ENCODE measurements at places on chromosomes 16 and 17.

DNA sequence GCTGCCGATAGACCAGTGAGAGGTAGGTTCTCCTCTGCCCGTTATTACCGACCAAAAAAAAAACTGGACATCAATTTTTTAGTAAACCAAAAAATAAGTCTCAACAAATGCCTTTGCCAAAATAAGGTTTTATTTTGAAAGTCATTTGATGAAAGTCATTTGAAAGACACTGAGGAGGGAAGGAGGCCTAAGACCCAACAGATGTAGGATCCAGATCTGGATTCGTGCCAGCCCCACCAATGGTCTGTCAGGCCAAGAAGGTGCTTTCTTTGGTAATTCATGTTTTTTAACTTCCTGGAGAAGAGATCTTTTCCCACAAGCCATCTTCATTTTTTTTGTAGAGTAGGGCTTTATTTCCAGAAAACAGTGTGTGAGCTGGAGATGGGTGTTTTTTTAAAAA, 18.1 kb downstream of the NTAN1 start:
- DNase-seq, result no peak

DNA sequence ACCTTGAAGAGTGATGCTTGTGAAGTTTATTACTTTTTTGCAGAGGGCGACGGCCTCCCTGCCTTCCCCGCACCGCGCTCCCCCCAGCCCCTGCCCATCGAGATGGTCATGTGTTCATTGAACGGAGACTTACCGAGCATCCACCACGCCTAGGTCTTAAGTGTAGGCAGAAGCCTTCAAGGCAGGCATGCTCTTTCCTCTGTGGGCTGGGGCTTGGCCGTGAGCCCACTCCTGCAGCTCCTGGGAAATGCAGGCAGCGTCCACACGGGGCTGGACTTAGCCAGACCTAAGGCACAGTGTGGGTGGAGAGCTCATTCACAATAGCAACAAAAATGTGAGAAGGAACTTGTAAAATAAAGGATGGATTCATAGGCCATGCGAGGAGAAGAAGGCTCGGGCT, 19.2 kb downstream of the RNF213 start:
- DNase-seq, result peak; percentile 93

DNA sequence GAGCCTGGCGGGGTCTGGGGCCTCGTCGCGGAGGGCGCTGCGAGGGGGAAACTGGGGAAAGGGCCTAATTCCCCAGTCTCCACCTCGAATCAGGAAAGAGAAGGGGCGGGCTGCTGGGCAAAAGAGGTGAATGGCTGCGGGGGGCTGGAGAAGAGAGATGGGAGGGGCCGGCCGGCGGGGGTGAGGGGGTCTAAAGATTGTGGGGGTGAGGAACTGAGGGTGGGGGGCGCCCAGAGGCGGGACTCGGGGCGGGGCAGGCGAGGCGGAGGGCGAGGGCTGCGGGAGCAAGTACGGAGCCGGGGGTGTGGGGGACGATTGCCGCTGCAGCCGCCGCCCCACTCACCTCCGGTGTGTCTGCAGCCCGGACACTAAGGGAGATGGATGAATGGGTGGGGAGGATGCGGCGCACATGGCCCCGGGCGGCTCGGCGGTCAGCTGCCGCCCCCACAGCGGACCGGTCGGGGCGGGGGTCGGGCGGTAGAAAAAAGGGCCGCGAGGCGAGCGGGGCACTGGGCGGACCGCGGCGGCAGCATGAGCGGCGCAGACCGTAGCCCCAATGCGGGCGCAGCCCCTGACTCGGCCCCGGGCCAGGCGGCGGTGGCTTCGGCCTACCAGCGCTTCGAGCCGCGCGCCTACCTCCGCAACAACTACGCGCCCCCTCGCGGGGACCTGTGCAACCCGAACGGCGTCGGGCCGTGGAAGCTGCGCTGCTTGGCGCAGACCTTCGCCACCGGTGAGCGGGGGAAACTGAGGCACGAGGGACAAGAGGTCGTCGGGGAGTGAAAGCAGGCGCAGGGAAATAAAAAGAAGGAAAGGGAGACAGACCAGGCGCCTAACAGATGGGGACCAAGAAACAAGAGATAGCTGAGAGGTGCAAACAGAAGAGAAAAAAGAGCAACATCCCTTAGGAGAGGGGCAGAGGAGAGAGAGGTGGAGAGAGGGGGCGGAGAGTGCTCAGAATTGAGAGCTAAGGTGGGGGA, at the start of gene PNMT:
PNMT (plus strand) TSS at position 509 of the 980 bp plus-strand sequence; CDS start at position 532, 23 bp downstream.
- no peak for DNase-seq

DNA sequence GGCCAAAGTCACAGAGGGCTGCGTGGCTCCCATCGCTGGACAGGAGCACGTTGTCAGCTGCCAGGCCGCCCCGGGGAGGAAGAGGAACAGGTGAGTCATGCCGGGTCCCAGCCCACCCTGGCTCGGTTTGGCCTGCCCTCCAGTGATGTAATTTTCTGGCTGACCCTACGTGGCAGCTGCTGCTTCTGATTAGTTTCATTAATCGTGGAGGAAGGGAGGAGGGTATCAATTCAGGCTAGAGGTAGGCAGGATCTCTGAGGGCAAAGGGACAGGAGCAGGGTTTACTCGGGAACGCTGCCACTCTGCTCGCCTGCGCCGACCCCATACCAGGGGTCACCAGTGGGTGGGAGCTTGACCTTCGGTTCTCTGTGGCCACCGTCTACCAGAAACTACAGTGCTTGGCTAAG, 11.7 kb upstream of the SPATA32 start:
- DNase-seq, result no peak

- no peak for DNase-seq
Measured at GRCh38 chr16:85451641-85452363, 161.3 kb upstream of the GSE1 start.

- DNase-seq, result no peak
Measured at GRCh38 chr16:58249388-58249779, 45.4 kb downstream of the PRSS54 start.

GRCh38 chr17:36610474-36610873, 9.1 kb downstream of the MRM1 start:
- DNase-seq, result no peak

DNA sequence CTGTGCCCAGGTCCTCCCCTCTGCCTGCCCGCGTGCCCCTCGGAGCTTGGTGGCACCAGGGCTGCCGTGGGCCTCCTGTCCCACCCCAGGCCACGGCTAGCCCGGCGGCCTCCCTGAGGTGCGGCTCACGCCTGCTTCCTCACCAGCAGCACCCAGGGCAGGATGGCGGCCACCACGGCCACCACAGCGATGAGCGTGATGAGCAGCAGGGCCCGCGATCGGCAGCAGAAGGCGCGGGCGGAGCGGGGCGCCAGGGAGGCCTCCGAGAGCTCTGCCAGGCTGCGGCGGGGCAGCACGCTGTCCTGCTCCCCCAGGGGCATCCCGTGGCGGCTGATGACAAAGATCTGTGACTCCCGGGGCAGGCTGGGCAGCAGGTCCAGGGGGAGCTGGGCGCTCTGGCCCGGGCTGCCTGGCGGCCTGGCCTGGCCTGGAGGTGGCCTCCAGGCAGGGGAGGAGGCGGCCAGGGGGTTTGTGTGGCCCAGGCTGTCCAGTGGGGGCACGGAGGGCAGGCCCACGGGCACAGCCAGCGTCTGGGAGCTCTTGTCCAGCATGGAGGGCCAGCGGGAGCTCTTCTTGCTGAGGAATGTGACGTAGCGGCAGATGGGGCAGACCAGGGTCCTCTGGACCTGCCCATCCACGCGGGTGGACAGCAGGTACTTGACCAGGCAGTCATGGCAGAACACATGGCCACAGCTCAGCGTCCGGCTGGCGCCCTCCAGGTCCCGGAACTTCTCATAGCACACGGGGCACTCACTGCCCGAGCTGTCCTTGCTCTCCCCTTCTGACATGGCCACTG, 4.8 kb downstream of the RNF222 start:
- no peak for DNase-seq

DNA sequence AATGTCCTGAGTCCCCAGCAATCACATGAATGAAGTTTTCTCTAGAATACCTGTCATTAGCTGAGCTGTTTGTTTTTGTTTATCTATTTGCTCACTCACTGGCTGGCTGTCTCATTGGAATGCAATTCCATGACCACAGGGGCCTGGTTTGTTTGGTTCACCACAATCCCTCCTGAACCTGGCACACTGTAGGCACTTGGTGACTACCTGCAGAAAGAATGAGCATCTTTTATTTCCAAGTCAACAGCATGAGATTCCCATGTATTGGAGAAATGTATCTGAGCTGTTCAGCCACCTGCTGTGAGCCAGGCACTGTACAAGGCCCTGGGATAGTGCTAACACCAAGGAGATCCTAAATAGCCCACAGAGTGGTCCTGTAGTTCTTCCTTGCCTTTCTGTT, 345.1 kb downstream of the XYLT1 start:
- no peak for DNase-seq

GRCh38 chr16:9395958-9396359, 304.5 kb downstream of the HAPSTR1 start:
- no peak for DNase-seq

GRCh38 chr16:4373909-4374742, 2.5 kb downstream of the VASN start:
- peak; percentile 21 for DNase-seq

- DNase-seq, result no peak
Measured at GRCh38 chr16:84704253-84704652, 4.5 kb downstream of the USP10 start.

DNA sequence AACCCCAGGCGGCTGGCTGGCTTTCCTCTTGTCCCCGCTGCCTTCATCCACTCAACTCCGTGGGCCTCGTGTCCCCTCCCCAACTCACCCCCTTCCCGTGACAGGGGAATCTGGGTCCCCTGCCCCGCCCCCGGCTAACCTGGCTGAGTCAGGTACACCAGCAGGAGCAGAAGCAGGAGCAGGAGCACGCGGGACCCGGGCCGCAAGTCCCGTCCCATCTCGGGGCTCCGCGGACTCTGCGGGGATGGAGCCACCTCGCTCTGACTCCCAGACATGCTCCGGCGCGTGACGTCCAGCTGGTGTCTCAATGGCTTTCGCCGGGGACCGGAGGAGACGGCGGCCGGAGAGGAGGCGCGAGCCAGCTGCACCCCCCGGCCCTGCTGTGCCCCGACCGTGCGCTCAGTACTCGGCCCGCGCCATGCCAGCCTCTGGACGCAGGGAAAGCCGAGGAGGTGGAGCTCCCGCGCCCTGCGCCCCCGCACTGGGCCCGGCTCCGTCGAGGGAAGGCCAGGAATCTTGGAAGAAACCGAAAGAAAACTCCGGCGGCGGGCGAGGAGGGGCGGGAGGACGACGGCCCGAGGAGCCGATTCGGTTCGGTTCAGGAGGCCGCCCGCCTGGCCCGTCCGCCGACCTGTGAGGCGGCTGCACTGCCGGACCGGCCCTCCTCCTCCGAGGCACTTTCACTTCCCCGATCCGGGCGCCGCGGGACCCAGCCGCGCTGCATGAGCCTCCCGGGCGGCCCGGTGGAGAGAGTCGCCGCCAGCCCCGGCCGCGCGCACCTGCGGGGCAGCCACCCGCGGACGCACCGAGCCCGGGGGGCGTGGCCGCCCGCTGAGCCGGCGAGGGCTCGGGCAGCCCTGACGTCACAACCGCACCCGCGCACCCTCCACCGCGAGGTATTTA, at the start of the genes CXCL16 and ZMYND15:
CXCL16 (minus strand) TSS at position 807 of the 903 bp plus-strand sequence; CDS start at position 218, 589 bp downstream.
ZMYND15 (plus strand) TSS at position 712 of the 903 bp plus-strand sequence. CDS start 716 bp downstream, outside the sequence.
- DNase-seq, result peak; percentile 72

GRCh38 chr17:19873346-19873745, 5.6 kb upstream of the ULK2 start:
- DNase-seq, result peak; percentile 63

DNA sequence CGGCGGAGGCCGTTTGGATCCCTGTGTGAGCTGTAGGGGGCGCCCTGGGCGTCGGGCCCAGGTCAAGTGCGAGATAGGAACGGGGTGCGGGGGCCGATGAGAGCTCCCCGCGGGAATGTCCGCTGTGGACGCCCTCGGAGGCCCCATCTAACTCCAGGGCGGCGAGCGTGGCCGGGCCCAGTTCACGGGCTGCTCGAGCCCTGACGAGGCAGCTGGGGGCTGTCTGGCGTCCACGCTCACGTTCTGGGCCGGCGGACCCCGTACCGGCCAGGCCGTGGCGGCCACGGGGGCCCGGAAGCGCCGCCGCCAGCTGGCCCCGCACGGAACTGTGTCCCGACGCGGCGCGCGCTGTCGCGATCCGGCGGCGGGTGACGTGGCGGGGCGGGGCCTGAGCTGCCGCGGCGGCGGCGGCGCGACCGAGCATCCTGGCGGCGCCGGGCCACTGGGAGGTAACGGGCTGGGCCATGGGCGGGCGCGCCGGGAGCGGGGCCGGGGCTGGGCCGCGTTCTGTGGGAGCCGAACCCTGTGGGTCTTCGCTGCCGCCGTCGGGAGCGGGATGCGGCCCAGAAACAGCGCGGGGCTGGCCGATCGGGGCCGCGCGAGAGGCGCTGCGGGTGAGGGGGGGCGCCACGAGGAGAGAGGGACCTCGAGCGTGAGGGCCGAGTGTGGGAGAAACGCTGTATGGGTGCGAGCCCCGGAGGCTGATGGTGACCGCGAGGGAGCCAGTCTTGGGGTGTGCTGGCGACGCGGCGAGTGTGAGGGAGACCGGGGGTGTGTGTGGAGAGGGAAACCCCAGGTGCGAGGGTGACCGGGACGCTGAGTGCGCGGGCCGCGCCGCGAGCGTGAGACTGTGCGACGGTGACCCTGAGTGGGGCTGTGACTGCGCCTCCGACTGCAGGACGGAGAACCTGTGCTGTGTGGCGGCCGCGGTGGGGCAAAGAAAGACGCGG, at the start of gene SLC7A6:
SLC7A6 (plus strand) TSS at position 399 of the 950 bp plus-strand sequence. CDS start 10,201 bp downstream, outside the sequence.
- DNase-seq, result peak; percentile 88

DNA sequence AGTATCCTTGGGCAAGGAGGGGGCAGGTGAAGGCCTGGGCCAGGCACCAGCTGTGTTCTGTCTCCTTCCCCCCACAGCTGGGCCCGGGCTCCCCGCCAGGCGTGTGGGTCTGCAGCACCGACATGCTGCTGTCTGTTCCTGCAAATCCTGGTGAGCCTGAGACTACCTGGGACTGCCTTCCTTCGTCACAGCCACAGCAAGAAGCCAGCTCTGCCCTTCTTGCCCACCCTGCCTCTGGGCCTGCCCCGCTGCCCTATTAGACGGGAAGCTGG, 12.3 kb downstream of the FCSK start:
- no peak for DNase-seq

DNA sequence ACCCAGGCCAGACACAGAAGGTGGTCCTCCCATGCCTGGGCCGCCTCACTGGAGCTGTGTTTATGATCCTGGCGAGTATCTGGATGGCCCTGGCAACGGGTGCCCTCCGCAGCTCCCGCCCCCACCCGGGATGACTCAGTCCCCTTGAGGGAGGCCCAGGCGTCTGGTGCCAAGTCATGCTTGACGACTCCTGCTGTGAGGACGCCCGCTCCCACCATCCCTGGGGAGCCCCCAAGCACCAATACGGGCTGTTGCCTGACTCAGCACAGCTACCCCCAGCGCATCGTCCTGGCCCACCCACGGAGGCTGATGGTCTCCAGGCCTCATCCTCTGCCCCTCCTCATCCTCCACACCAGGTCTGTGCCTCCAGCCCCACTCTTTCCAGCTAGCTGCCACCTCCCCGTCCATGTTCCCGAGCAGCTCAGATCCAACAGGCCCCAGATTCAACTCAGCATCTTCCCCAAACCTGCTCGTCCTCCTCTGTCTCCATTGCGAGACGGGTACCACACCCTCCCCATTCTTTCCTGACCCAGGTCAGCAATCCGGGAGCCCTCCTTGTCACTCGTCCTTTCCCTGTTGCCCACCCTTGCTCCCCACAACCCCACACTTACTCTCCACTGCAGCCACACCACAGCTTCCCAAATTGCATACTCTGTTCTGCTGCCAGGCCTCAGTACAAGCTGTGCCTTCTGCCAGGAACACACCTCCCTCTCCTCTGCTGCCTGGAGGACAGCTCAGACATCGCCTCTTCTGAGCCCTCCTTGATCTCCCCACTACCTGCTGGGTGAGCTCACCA, 2.6 kb downstream of the CAMKK1 start:
- DNase-seq, result peak; percentile 43
